NCI-H2081 treated with DMSO at 0.1 percent for 48 hours (cell line): ENCODE measurements at places on chromosomes 6 and 20.

GRCh38 chr6:154515826-154516225 is 5.3 kb upstream of the CNKSR3 start:
- no peak for DNase-seq

- no peak for DNase-seq
These were observed 4.2 kb upstream of the APMAP start for GRCh38 chr20:24996449-24997377.

DNA sequence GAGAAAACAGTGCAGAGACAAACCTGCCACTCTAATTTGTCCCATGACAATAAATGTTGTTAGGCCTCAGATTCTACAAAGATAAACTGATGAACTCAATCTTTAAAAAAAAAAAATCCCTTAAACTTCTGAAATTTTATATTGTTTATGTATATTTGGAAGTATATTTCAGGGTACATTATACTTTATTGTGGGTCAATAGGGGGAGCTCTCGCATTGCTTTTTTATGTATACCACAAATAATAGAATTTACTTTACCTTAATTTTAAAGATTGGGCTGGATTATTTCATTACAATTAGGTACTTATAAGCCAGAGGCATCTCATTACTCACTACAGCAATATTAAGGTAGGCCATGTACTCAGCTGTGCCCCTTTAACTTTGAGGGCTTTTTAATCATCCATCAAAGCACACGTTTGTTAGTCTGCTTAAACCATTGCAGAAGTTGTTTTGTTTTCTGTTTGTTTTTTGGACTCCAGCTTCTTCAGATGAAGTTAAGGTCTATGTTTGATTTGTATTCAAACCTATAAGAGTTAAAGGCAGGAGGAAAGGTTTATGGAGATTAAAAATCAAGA is 56.3 kb upstream of the EYA4 start:
- no peak for DNase-seq

- DNase-seq: no peak
These were observed 13.6 kb downstream of the NRSN1 start for GRCh38 chr6:24139639-24140038.

DNA sequence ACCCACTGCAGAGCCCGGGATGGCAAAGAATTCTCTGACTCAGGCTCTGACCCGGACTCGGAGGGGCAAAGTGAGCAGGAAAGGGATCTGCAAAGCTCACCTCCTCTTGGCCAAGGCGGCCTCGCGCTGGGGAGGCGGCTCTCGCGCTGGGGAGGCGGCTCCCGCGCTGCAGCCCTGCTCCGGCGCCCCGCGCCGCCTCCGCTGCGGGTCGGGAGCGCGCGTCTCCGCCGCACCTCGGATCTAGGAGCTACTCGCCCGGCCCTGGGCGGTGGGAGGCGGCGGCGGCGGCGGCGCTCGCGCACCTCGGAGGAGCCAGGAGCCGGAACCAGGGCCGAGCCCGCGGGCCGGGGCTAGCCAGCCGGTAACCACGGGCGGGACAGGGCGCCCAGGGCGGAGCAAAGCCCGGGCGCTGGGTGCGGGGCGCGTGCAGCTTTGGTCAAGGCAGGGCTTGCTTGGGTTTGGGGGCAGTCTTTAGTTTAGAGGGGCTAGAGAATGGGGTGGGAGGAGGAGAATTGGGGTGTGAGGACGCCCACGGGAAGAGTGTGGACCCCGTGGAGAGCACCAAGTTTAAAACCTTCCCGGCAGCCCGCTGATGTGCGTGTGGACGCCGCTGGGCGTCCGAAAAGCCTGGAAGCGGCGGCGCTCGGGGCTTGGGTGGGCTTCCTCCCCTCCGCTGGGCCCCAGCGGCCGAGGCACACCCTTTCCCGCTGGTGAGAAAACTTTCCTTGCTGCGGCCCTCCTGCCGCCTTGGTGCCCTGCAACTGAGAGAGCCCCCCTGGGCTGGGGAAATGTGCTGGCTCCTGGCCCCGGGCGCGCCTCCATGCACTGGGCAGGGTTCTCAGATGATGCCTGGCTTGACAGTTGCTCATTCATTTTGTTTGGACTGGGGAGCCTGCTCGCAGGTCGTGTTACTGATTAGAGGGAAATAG is at the start of gene MRAP2:
Gene MRAP2, plus strand, starts transcription at position 250 of the 929 bp plus-strand sequence. CDS start 21,547 bp downstream, outside the sequence.
- DNase-seq: no peak
